ENCODE measurements at places on chromosomes 7 and 10.

- DNase-seq = peak; percentile 51
These were observed 38.5 kb downstream of the MTURN start for GRCh38 chr7:30173058-30173897.

- no peak for DNase-seq
These were observed 255.5 kb upstream of the C7orf33 start for GRCh38 chr7:148334959-148335577.

GRCh38 chr7:148503900-148504487 lies 86.6 kb upstream of the C7orf33 start:
- peak; percentile 26 for DNase-seq

DNA sequence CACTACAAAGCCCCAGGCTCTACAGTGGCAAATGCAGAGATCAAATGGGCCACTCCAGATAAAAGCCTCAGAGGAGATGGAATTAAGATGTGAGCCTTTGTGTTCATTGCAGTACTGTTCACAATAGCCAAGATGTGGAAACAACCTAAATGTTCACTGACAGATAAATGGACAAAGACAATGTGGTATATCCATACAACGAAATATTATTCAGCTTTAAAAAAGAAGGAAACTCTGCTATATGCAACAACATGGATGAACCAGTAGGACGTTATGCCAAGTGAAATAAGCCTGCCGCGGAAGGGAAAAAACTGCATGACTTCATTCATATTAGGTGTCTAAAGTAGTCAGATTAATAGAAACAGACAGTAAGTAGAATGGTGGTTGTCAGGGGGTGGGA lies 170.5 kb upstream of the TBX20 start:
- DNase-seq = no peak

DNA sequence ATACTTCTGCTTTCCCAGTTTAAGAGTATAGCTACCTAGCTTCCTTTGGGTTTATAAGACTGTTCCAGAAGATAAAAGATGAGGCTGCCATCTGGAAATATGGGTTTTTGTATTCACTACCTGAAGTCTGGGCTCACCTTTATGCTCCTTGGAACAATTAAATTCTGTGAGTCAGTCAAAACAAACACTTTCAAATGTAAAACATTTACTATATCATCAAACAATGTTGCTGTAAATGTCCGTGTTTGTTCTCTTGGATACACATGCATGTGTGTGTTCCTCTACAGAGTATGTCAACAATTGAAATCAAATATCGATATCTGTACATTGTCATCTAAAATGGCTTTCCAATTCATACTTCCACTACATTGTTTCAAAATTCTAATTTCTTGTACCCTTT lies 525.6 kb downstream of the MDFIC start:
- no peak for DNase-seq

GRCh38 chr7:77679608-77680007 lies 16.7 kb upstream of the RSBN1L start:
- DNase-seq = no peak

DNA sequence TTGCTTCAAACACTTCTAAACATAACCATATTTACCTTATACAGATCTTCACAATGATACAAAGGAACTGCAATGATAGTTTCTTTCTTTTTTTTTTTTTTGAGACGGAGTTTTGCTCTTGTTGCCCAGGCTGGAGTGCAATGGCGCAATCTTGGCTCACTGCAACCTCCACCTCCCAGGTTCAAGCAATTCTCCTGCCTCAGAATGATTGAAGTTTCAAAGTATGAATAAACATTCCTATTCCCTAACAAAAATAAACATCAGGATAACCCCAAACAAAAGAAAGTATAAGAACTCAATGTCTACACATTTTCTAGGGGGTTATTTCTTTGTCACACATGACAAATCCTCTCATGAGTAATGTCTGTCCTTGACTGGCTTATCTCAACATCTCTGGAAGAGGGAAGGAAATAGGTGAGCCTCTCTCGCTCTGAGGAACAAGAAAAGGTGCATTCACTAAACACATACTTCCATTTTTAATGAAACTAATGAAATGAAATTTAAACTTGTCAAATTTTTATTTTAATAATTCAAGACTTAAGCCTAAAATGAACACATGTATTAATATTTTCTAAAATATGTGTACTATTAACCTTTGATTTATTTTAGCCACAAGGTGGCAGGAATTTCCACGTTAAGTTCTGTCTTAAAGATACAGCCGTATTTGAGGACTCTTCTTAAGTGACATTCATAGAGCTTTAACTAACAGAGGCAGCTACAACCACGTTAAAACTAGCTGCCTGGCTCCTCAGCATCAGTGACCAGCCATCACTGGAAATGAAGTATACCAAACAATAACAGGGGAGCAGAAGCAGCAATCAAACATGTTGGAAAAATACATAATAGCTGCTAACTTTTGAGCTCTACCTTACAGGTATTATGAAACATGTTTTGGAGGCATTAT lies 58.3 kb downstream of the MALSU1 start:
- DNase-seq = peak; percentile 45

GRCh38 chr10:31929261-31930022 lies 811 bp upstream of the ARHGAP12 start:
- DNase-seq = peak; percentile 46

DNA sequence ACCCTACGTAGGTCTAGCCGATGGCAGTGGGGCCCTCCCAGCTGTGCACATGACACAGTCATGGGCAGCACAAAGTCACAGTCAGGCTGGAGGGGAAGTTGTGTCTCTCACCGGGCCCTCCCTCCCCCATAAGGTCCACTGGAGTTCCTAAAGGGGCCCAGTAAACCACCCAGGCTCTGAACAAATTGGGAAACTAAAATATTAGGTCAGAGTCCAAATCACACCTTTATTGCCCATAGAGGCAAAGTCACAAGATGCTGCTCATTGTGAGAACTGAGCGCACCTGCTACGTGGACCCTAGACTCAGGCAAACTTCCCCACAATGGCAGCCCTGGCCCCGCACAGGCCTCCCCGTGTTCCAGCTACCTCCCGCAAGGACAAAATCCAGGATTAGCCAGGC lies 45.2 kb upstream of the SH2B2 start:
- DNase-seq = no peak

GRCh38 chr10:122646511-122647382 lies 52.9 kb downstream of the C10orf120 start:
- DNase-seq = peak; percentile 7

- DNase-seq = no peak
These were observed 31.2 kb upstream of the IKZF1 start for GRCh38 chr7:50273301-50273700.

DNA sequence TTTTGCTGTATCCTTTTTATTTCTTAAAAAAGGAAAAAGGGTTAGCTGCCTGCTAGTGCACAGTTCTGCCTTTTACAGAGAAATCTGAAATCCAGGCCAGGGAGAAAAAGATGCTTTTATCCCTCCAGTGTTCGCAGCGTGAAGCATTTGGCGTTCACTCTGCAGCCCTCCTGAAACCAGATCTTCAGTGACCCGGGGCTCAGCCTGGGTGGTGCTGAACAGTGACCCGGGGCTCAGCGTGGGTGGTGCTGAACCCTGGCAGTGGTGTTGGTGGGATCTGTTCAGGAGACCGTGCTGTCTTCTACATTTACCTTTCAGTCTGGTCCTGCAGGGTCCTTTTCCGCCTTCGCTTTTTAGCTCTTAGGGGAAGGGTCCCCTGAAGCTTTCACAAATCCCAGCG lies 164.7 kb upstream of the KLF6 start:
- no peak for DNase-seq

- no peak for DNase-seq
These were observed 66.9 kb upstream of the SLC25A13 start for GRCh38 chr7:96388620-96389383.

DNA sequence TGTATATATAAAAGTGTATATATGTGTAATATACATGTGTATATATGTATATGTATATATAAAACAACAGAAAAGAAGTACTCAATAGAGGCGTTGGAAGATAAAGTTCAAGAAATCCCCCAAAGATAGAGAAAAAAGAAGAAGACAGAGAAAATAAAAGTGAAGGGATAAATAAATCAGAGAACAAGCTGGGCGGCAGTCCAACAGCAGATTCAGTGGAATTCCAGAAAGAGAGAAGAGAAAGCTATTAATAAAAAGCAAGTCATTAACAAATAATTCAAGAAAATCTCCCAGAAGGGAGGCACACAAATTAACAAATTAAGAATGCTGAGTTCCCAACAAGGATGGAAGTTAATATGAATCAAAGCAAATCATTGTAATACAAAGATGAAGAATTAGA lies 59.3 kb upstream of the RNF148 start:
- no peak for DNase-seq

DNA sequence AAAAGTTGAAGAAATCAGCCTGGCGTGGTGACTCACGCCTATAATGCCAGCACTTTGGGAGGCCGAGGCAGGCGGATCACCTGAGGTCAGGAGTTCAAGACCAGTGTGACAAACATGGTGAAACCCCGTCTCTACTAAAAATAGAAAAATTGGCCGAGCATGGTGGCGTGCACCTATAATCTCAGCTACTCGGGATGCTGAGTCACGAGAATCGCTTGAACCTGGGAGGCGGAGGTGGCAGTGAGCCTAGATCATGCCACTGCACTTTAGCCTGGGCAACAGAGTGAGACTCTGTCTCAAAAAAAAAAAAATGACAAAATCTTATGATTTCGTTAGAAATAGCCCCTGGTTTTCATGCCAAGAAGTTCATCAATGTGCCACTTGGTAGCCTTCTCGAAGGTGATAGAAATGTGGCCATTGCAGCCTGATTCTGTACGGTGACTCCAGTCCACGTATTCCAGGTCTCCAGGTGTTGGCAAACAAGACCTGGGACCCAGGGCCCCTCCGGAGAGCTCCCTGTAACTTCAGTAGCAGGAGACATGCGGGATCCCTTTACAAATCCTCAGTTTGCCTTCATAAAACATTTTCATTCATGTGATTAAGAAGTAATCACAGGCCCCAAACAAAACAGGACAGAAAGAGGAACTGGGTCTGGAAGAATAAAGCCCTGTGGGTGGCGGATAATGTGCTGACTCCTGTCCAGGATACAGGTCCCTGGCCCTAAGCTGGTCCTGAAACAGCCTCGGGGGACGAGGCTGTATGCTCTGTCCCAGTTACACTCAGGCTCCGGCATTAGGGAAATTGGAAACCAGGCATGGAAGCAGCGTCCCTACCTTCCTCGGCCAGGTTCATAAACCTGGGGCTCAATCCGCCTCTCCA lies 207.3 kb upstream of the SH2B2 start:
- no peak for DNase-seq

DNA sequence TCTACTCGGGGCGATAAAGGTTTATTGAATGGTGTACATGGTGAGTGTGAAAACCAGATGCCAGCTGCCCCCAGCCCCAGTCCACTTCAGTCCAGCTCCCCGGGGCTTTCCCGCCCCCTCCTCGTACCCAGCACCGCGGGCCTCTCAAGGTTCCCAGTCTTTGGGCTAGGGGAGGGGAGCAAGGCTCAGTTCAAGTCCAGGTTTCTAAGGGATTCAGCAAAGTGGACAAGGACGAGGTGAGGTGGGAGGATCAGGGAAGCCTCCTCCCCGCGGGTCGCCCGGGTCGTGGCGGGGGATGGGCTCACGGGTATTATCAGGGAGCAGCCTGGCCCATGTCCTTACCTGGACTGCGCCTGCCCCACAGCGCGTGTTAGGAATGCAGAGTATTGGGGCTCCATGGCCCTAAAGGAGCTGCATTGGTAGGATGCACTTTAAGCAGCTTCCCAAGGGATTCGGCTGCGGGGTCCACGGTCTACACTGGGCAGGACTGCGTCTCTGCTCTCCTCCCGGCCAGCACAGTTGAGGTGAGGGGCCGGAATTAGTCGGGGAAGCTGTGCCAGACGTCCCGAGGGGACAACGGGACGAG lies 541 bp upstream of the PFKFB3 start:
- DNase-seq = no peak

DNA sequence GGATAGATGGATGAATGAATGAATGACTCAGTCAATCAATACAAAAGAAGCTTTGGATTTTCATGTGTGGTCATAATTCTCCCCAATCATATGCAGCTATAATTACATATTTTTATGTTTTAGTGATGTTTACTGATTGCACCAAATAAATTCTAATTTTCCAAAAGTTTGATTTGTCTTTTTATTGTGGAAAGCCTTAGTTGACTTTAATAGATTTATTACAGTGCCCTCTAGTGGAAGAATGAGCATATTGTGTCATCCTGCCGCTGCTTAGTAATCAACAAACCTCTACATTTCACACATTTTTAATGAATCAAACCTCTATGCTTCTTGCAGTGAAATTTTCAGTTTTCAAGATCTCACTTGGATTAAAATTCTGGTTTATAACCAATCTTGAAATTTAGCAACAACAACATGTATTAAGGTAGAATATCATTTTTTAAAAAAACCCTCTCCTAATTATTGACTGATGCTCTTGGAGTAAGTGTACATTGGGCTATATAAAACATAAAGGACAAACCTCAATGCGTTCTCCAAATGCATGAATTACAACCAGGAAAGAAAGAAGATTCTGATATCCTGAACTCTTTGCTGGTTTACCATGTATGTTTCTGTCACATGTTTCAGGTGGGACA lies 55.6 kb upstream of the PNLIP start:
- peak; percentile 32 for DNase-seq

- DNase-seq = no peak
These were observed 4.1 kb downstream of the KNDC1 start for GRCh38 chr10:133163889-133164815.

GRCh38 chr10:93138113-93138870 lies 64.6 kb downstream of the CYP26A1 start:
- DNase-seq = no peak

DNA sequence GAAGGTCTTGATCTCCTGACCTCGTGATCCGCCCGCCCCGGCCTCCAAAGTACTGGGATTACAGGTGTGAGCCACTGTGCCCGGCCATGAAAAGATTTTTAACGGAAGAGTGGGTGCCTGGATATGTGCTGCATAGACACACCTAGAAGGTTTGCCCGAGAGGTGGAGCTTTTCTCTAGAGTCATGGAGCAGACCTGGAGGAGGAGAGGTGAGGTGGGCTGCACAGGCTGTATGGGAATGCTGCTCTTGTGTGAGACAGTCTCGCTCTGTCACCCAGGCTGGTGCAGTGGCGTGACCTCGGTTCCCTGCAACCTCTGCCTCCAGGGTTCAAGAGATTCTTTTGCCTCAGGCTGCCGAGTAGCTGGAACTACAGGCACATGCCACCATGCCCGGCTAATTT lies 103.3 kb downstream of the ACTR3B start:
- no peak for DNase-seq

- no peak for DNase-seq
These were observed 20.0 kb downstream of the KCNK18 start for GRCh38 chr10:117217196-117217761.

DNA sequence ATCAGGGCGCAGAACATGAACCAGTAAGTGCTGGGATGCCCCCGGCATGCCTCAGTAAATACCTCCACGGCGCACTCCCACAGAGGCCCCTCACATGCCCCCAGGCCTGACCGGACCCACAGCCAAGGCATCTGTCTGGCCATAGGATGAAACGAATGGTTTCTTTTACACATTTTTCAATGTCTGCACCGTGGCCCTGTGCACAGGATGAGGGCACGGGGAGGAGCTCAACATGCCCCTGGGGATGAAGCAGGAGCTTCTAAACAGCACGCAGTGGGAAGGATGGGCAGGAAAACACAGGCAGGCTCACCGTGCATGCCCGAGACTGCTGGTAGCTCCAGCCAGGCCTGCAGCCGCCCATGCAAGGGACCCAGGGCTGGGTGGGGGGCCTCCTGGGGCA lies 283.3 kb downstream of the TNS3 start:
- no peak for DNase-seq

- no peak for DNase-seq
These were observed 8.0 kb downstream of the PDGFA start for GRCh38 chr7:511476-512145.

Measured in Jurkat, Clone E6-1 (cell line).